ENCODE measurements at places on chromosomes 7 and 10.

- DNase-seq = no peak
Observed at GRCh38 chr10:34145715-34146114, 669.4 kb downstream of the PARD3 start.

- no peak for DNase-seq
Observed at GRCh38 chr10:129108378-129108777, 358.7 kb upstream of the MGMT start.

GRCh38 chr10:4514445-4515108 is 311.4 kb upstream of the AKR1E2 start:
- no peak for DNase-seq

DNA sequence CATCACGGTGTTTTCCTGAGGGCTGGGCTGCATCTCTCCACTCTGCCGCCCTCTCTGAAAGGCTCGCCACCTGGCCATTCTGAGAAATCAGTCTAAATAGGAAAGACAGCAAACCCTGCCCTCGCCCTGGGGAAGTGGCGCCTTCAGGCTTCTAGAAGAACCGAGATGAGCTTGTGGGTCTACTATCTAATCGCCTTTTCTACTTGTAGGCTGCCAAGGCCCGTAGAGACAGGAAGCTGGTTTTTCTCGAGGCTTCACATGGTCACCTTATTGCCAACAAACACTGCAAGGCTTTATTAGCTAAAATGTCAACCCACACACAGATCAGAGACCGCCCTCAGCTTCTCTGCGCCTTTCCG is 21.4 kb downstream of the LAT2 start:
- DNase-seq = no peak

GRCh38 chr10:99812177-99812576 is 29.7 kb downstream of the ABCC2 start:
- DNase-seq = no peak

DNA sequence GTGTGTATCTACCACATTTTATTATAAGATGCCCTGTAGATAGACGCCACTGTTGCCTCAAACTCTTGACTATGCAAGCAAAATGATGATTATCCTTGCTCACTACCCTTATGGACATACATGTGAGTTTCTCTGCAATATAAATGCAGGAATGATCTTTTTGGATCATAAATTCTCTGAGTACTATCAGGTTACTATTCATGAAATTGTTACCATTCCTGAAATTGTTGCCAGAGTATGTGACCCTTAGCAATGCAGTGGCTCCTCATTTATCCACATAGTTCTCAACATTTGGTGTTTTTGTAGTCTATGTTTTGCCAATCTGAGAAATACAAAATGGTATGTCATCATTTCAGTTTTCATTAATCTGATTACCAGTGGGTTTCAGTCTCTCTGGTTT is 166.2 kb upstream of the FAM3C start:
- no peak for DNase-seq

DNA sequence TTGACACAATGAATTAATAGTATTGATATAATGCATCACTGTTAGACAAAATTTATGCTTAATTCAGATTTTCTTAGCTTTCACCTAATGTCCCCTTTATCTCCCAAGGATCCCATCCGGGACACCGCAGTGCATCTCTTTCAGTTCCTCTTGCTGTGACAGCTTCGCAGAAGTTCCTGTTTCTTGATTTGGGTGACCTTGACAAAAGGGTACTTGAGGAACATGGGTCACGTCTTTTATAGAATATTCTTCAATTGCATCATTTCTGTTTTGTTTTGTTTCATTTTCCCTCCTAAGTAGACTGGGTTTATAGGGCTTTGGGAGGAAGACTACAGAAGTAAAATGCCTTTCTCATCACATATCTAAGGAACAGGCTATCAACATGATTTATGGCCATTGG is 453.2 kb downstream of the DPP6 start:
- no peak for DNase-seq

GRCh38 chr7:112121318-112121717 is 84.9 kb downstream of the DOCK4 start:
- DNase-seq = no peak

GRCh38 chr7:88072715-88073055 is 138.6 kb downstream of the ADAM22 start:
- no peak for DNase-seq

- DNase-seq = no peak
Observed at GRCh38 chr7:47600199-47601118, 18.5 kb upstream of the TNS3 start.

- no peak for DNase-seq
Observed at GRCh38 chr7:132500727-132501440, 75.4 kb downstream of the PLXNA4 start.

DNA sequence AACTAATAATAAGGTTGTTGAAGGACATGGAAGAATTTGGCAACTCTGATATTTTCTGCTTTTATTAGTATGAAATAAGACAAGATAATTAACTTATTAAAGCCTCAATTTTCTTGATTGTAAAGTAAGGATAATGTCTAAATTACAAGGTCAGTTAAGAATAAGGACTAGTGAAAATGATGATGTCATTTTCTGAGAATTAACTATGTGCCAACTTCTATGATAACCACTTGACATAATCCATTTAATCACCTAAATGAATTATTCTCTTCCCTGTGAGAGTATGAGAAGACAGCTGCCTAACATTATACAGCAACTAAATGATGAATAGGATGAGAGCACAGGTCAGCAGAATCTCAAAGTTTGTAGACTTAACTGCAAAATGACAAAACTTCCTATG is 1153.4 kb upstream of the POT1 start:
- no peak for DNase-seq

DNA sequence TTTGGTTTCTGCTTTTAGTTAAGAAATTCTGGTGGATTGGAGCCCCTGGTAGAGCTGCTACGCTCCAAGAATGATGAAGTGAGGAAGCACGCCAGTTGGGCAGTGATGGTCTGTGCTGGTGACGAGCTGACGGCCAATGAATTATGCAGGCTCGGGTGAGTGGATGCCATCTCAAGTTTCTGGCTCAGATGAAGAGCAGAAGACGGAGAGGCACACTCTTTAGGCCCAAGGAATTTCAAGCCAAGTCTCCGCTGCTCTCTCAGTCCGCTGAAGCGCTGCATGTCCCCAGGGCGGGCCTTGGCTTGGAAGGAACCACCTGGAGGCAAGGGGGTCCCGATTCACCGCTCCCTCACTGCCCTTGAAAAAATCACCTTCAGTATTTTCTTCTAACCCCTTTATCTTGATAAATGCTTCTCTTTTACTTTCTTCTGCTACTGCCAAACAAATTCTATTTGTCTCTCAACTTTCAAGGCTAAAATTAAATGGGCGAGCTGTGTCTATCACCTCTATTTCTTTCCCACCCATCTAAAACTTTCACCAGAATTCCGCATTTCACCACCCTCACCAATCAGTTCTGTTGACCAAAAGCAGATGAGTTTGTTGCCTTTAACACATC is 74.2 kb downstream of the ARMC3 start:
- no peak for DNase-seq

DNA sequence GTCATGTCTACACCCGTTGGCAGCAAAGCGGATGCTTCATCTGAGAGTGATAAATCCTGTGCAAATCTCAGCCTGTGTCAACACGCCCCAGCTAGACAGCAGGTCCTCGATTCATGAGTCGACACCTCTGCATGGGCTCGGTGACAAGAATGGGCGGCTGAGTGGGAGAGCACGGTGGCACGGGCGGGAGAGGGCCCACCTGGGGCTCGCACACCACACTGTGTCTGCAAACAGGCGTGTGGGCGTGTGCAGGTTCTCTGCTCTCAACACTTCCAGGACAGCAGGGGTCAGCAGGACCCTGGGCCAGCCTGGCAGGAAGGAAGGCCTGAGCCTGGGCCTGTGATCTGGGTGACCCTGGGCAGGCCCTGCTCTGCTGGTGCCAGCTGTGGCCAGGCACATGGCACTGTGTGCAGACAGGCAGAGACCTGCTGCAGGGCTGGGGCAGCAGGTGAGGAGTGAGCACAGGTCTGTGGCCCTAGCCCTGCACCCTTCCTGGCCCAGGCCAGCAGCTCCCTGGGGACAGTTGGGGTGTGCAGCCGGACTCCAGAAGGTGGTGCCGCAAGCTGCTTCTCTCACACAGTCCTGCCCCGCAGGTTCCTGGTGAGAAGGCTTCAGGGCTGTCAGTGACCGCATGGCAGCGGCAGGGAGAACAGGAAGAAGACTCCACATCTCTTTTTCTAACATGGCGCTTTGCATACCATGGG is 216.4 kb downstream of the ELFN1 start:
- DNase-seq = no peak

- no peak for DNase-seq
Observed at GRCh38 chr10:96419351-96419750, 60.5 kb upstream of the OPALIN start.

GRCh38 chr7:14449291-14449690 is 453.3 kb downstream of the DGKB start:
- DNase-seq = no peak

DNA sequence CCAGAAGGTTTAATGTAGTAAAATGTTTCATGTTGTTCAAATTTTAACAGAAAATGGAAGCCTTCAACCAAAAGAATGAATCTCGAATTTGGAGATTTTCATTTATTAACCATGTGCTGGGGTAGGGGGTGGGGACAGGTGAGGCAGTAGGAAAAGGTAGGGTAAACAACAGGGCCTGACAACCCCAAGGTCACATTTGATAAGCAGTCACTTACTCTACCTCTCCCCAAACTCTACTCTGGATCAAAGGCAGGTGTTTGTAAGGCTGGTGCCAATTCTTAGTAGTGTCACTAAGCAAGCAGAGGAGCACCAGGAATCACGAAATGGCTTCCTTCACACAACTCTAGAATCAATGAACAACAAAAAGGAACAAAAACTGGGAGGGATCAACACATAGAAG is 138.0 kb downstream of the ZFAND4 start:
- DNase-seq = no peak

- DNase-seq = no peak
Observed at GRCh38 chr7:76069238-76069638, 21.3 kb downstream of the MDH2 start.

DNA sequence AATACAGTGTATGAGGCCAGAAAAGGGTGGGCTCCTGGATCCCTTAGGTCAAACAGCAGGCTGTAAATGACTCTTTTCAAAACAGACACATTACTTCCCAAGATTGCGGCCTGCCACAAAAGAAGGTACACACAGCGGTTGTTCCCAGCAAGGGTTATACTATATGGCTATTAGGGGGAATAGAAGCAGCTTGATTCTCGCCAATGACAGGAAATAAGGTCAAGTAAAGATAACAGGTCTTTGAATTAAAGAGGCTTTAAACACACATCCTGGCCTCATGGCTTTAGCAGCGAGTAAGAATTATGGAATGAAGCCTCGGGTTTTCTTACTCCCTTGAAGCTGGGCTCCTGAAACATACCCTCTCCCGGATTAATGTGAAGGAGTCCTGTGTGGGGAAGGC is 58.3 kb downstream of the CYP26A1 start:
- no peak for DNase-seq

GRCh38 chr10:93154531-93154930 is 80.8 kb downstream of the CYP26A1 start:
- no peak for DNase-seq

DNA sequence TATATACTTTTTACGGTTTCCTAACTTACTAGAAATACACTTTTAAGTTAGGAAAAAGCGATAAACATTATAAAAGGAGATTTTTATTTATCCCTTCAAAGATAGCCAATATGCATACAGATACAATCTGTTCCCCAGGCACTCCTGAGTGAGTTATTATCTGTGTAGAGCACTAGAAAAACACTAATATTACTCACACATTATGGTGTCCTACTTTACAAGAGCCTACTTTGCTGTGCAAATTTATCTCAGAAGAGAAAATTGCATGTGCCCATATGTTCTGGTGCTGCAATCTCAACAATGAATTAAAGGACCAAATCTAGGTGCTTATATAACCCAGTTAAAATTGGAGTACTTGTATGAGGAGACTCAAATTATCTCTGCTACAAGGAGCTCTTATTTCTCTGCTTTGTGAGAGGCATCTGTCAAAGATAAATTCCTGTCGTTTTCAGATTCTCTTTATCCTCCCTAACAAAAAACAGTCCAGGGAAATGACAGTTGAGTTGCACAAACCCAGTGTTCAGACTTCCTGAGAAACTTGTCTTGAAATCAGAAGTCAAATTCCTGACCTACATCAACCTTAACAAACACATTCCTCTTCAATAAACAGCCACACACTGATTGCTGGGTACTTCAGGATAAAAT is 28.9 kb downstream of the CPA1 start:
- DNase-seq = no peak

DNA sequence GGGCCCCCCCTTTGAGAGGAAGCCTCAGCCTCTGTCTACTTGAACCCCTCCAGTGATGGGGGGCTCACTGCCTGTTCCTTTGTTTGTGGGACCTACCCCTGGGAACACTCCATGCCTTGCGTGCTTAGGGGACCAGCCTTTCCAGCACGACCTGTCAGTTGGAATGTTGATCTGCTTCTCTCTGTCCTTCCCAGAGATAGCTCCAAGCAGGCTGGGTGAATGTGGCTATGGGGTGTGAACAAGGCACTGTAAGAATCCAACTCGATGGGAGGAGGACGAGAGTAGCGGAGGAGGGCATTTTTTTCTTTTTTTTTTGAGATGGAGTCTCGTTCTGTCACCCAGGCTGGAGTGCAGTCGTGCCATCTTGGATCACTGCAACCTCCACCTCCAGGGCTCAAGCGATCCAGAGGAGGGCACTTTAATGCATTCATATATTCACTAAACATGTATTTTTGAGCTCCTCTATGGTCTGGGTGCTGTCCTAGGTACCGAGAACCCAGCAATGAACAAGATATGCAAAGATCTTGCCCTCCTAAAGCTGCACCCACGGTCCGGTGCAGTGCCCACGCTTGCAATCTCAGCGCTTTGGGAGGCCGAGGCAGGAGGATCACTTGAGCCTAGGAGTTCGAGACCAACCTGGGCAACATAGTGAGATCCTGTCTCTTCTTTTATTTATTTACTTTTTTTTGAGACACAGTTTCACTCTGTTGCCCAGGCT is 8.5 kb downstream of the CLIP2 start:
- DNase-seq = no peak

DNA sequence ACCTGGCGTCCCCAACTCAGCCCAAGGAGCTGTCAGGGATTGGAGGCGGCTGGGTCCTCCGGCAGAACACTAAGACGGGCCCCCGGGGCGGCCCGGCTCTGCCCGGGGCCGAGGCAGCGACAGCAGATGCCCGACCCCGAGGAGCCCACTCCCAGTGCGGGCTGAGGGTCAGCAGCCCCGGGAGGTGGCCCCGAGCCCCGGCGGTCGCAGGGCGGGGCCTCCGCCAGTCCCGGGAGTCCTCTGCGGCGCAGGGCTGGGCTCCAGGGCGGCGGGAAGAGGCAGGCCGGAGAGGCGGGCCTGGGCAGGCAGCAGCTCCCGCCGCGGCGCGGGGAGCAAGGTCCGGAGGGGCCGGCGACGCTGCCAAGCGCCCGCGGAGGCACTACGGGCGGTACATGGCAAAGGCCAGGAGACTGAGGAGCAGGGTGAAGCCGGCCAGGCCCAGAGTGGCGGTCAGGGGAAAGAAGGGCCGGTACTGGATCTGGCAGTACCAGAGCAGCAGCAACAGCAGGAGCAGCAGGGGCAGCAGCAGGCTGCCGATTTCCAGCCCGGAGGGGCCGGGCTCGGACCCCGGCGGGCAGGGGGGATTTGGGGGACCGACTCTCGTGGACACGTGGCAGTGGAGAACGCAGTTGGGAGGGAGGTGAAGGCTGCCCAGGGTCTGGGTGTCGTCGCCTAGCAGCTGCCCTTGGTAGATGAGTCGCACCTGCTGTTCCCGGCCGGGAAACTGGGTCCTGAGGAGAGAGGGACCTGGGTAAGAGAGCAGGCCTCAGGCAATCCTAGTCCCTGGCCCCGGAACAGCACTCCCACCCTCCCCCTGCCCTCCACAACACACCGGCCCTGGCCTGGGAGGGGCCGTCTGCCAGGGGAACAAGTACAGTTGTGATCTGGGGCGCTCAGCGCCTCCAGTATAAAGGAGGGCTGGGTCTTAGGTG is 827 bp upstream of the FASTK start:
- no peak for DNase-seq

- no peak for DNase-seq
Observed at GRCh38 chr10:72068901-72069446, 19.4 kb downstream of the SPOCK2 start.
